CD4-positive, alpha-beta T cell (primary cell): ENCODE measurements at places on chromosomes 12 and 14. TPM values are rescaled to one million over a fixed set of nuclear protein-coding genes. Genes with fewer than 3 reads are reported as not detected.

Gene ADCY4
- 4.7 TPM for total RNA-seq

Gene TMEM120B
- total RNA-seq, result 7.7 TPM

Gene CFAP73
- total RNA-seq, result 1.2 TPM

Gene ACSM4
- not detected for total RNA-seq

Gene TAS2R42
- total RNA-seq, result not detected

Gene CACNA2D4
- 10.5 TPM for total RNA-seq

Gene TRHDE
- not detected for total RNA-seq

Gene ADAMTS20
- total RNA-seq, result not detected

Gene AVPR1A
- total RNA-seq, result not detected

Gene OR6C68
- not detected for total RNA-seq

Gene TAS2R30
- 4.9 TPM for total RNA-seq

Gene GLIPR1L1
- total RNA-seq, result not detected

Gene CPNE8
- total RNA-seq, result 2.7 TPM

Gene TMEM119
- 2.6 TPM for total RNA-seq

Gene LBHD2
- total RNA-seq, result not detected

Gene KIF21A
- 3.4 TPM for total RNA-seq

Gene CSRP2
- total RNA-seq, result not detected

Gene PLBD1
- 0.95 TPM for total RNA-seq

Gene OTOGL
- total RNA-seq, result not detected

Gene VDR
- 0.93 TPM for total RNA-seq

Gene PKP2
- 0.31 TPM for total RNA-seq

Gene SDR9C7
- total RNA-seq, result not detected

Gene FSCB
- not detected for total RNA-seq

Gene LRP1-AS
- total RNA-seq, result not detected

Gene SIX6
- not detected for total RNA-seq
